ENCODE measurements at places on chromosomes 11 and 22.

GRCh38 chr22:32706149-32706548 is 95.4 kb upstream of the TIMP3 start:
- no peak for DNase-seq

DNA sequence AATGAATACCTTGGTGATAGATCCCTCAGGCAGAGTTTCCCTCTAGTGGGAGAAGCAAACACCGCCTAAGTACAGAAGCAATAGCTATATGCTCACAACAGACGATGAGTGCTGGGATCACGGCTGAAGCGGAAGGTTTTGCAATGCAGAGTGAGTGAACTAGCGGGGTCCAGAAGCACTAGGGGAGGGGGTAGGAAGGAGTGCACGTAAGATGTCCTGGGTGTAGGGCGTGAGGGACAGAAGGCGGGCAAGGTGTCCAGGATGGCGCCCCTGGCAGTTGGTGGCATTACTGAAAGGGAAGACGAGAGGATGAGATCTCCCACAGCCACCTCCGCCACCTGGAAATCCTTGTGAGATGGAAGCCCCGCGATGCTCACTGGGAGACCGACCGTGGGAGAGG is 81.0 kb downstream of the ETS1 start:
- no peak for DNase-seq

DNA sequence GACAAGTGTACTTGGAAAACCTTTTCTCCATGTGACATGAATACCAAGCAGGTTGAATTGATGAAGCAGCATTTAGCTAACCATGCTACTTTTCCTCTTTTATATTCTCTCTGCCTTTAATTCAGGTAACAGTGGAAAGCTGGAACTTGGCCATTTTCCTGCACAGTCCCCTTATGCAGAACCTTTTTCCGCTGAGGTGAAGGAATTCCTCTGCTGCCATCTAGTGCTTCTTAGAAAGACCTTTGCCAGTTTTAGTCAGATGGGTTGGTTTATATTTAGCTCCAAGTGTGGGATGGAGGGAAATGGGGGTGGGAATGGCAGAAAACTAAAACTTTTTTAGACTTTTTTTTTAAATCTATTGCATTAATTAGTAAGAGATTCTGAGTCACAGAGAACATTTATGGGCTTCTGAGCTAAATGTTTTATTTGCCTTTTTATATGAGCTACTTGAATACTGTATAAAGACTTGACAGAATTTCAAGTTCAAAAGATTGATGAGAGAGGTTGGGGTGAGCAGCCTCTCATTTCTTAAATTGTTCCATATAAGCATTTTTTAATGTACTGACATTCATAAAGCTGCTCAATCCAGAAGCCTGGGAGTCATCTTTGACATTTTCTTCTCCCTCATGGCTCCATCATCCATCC is 153.9 kb upstream of the ZC3H12C start:
- peak; percentile 88 for DNase-seq

DNA sequence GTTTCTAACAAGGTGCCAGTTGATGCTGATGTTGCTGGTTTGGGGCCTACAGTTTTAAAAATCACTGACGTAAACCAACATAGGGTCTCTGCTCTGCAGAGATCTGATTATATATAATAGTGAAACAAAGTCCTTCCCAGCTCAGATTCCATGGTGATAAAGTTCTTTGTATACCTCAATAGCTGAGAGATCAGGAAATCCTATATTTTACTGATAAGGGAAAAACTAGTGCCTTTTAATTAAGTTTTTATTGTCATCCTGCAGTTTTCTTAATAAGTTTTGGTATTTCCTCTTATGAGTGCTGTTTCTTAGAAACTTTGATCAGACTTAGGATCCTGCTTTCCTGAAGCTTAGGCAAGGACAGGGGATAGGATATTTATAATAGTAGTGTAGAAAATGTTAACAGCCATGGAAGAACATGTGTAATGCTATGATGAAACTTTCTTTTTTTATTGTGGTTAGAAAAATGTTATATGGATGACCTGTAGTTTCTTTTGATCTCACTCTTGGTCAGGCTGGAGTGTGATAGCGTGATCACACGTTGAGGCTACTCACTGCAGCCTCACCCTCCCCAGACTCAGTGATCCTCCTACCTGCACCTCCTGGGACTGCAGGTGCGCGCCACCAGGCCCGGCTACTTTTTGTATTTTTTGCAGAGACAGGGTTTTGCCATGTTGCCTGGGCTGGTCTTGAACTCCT is 14.1 kb downstream of the CAPRIN1 start:
- no peak for DNase-seq

DNA sequence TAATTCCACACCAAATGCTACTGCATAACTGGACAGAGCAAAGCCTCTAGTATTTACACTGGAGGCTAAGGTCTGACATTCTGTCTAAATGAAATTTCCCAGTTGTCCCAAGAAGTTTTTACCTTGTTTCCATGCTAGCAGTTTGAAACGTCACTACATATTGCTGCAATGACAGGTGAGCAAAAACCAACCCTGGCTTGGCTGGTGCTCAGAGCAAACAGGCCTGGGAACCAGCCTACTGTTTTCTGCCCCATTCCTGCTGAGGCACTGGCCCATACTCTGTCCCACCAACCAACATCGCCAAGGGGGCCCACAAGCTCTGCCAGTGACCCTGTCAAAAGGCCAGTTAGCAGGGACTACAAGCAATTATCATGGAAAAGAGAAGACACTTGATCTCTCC is 131.1 kb downstream of the MPPED2 start:
- DNase-seq: no peak

DNA sequence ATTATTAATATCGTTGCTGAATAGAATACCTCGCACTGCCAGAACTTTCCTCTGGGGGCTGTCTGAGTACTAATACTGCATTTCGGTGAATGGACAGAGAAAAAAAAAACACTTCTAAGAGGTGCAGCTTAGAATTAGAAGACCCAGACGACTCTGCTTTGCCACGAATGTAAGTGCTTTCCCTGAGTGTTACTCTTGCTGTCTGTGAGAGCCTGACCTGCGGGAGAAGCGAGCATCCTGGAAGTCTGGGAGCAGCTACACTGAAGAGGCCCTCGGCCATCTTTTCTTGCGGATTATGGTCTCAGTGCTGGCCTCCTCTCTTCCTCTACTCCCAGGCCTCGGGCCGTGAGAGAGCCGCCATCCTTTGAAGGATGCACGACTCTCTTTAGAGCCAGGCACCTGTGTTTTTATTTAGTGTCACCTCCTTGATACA is 94.9 kb downstream of the SCN3B start:
- no peak for DNase-seq

DNA sequence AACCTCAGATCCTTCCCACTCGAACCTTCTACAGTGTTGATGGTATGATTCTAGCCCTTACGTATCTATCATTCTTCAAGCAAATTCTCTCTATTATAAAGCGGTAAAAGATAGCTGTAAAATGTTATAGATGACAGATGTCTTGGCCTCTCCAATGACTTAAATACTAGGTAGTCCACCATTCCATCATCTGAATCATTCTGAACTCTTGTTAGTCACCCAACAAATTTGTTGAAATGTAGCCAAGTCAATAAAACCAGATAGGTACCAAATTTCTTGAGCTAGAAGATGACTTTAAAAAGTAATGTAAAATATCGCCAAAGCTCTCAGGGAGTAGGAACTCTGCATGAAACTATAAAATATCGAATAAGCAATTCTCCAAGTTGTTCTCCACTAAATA is 32.6 kb upstream of the PICALM start:
- DNase-seq: no peak

GRCh38 chr22:35552196-35552842 is 11.7 kb downstream of the RASD2 start:
- no peak for DNase-seq

- DNase-seq: no peak
These were observed 399.4 kb downstream of the NXPE2 start for GRCh38 chr11:115077740-115078139.

DNA sequence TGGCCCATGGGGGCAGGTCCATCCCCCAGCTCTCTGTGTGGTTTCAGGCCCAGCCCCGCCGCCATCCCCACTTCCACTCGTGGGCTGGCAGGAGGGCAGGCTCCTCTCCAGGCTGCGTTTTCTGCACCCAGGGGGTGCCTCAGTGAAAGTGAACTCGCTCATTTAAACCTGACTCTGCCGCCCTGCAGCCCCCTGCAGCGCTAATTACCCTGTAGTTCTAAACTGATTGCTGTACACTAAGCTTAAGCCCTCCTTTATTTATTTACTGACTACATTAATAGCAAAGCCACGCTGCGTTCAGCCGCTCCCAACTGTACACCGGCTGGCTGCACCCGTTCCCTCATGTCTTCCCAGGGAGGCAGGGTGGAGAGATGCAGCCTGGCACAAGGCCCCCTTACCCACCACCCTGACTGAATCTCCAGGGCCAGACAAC is 36.6 kb upstream of the NNMT start:
- no peak for DNase-seq

DNA sequence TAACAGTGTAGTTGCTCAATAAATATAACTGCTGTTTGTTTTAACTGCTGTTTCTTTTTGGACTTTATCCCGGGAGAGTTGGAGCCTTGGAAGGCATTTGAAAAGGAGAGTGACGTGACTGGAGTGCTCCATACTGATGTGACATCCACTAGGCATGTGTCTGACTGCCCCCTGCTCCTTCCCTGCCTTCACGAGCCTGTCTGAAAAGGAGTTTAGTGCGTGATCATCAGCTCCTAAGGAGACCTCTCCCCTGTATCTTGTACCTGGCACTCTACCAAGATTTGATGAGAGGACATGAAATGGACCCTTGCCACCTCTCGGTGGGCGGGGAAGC is 22.9 kb downstream of the ZBTB16 start:
- DNase-seq: no peak

GRCh38 chr11:37409124-37409523 is 811.1 kb upstream of the RAG2 start:
- DNase-seq: no peak

DNA sequence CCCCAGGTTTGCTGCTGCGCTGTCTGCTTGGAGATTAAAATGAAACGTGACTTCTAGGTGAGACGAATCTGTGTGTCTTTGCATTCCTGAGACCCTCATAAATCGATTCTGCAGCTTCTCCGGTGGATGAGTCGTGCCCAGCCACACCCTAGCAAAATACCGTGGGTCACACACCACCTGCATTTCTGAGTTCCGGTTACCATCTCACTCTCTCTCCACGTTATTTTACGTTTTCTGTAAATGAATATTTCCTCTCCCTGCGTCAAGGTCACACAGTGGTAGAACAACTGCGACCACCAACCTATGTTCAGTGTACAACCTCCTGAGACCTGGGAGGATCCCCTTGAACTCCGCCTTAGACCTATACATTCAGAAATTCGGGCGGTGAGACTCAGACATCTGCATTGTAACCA is 1.1 kb downstream of the YWHAH start:
- DNase-seq: no peak

DNA sequence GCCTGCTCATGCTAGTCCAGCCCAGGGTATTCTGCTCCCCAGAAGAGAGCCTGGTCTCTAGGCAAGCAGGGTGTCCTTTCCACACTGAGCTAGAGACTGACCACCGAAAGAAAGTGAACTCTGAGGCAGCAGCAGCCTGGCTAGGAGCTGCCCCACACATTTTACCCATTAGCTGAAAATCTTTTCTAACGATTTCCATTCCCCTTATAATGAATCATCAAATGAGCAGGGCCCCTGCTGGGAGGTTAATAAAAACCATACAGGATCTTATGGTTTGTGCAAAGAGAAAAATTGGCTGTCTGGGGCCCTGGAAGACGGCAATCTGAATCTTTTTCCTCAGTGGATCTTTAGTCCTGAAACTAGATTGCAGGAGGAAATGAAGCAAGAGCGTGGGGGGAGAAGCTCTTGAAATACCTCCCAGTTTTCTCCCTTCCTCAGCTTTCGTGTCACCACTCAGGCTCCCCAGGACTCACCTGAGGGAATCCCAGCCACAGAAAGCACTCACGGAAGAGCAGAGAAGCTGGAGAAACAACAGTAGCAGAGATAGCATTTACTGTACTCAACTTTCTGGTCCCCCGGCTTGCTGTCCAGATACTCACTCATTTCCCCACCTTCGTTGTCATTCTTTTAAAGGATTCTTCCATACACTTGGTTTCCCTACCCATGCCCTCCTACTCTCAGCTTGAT is 74.7 kb upstream of the CD44 start:
- DNase-seq: no peak

DNA sequence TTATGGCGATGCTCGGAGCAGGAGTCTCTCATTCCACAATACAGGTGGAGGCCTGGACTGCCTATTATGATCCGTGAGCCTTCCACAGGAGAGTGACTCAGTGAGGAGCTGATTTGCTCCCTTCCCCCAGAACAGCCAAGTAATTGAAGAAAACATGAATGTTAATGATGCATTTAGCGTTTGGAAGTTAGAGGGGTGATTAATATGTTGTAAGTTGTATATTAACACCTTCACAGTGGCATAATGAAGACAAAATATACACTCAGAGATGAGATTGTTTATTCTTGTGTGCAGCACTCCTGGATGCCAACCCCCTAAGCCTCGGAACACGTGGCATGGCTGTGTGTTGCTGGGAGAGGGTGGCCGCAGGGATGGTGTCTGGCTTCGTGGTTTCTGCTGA is 98.6 kb downstream of the GRIK4 start:
- no peak for DNase-seq

- DNase-seq: no peak
These were observed 5.1 kb downstream of the SSTR3 start for GRCh38 chr22:37206841-37207821.

DNA sequence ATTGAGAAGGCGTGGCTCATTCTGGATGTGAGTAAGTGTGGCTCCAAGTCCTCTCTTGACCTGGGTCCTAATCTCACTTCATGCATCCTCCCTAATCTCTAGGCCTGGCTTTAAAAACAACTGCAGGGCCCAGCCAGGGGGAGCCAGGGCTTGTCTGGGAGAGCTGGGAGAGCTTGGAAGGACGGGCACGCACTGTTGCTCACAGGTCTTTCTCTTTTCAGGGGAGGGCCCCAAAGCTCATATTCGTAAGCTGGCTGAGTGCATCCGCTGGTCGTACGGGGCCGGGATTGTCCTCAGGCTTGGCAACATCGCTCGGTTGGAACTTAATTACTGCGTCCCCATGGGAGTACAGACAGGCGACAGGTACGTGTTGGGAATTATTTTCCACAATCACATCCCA is 34.1 kb upstream of the PARVB start:
- DNase-seq: no peak

DNA sequence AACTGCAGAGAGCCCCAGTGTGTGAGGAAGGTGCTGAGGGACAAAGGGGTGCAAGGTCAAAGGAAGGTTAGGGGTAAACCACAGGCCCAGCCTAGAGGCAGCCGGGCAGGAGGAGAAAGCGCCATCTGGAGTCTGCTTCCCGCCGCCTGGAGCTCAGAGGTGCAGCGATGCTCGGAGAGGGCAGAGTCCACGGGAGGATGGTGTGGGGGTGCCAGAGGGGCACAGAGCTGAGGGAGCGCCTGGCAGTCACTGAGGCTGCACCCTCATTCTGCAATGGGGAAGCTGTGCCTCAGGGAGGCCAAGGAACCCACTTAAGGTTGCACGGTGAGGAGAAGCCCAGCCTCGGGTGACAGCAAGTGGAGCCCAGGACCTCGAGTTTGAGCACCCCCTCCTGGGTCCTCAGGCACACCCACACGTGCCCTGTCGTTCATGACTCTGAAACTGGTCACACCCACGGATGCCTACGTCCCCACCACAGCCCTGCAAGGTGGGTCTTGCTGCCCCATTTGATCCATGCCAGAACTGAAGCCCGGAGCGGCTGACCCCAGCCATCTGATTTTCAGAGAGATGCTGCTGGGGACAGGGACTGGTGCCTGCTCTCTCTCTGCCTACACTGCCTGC is 1.6 kb downstream of the IL2RB start:
- no peak for DNase-seq

- peak; percentile 73 for DNase-seq
These were observed 152.4 kb upstream of the ZC3H12C start for GRCh38 chr11:109940816-109941215.

GRCh38 chr11:334264-334994 is 13.8 kb upstream of the IFITM3 start:
- DNase-seq: no peak

- no peak for DNase-seq
These were observed 123.9 kb downstream of the VPREB1 start for GRCh38 chr22:22368516-22368915.

Data from kidney capillary endothelial cell (primary cell).